GM19239 (cell line): ENCODE measurements at places on chromosomes 3 and 15.

DNA sequence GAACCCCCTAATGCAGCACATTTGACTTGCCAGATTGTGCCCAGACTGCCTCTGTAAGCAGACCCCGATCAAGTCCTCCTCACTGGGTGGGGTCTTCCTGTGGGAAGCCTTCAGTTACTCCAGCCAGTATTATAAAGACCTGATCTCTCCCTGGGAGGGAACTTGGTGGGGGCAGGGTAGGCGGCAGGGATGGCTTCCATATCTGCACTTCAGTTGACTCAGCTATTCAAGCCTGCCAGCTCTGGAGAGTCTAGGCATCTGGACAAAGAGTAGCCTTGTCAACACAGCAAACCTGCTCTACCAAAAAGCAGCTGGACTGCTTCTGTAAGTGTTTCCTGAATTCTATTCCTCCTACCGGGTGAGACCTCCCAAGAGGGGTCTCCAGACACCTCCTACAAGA lies 21.0 kb upstream of the SLC25A38 start:
- DNase-seq: no peak

DNA sequence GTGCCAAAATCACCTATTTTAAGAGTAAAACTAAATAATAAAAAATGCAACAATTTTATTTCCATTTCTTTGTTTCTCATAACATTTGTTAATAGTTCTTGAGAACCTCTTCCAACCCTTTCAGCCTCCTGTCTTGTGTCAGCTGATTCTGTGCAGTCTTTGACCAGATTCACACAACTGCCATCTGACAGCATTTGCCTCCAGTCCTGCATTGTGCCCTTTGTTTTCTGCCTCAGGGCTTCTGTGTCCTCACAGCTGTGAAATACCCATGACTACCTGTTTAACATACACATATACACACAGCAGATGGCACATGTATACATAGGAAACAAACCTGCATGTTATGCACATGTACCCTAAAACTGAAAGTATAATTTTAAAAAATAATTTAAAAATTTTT lies 13.2 kb upstream of the CNTN6 start:
- DNase-seq: no peak

GRCh38 chr3:72665701-72666446 lies 182.4 kb downstream of the SHQ1 start:
- peak; percentile 34 for DNase-seq

DNA sequence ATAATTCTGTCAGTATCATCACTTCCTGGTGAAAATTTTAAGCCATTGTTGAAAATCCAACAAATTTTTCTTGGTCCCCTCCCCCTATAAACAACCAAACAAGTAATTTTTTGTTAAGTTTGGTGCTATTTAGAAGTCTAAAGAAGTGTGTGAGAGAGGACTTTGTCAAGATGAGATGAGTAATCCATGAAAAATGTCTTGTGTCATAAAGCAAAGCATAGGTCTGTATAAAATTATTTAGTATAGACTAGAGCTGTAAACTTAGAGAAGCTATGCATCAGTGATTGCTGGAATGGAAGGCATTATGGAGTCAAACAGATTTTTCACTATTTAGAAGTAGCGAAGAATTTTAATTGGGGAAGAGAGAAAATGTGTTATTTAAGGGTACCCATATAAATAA lies 31.4 kb downstream of the MAPK6 start:
- DNase-seq: no peak

DNA sequence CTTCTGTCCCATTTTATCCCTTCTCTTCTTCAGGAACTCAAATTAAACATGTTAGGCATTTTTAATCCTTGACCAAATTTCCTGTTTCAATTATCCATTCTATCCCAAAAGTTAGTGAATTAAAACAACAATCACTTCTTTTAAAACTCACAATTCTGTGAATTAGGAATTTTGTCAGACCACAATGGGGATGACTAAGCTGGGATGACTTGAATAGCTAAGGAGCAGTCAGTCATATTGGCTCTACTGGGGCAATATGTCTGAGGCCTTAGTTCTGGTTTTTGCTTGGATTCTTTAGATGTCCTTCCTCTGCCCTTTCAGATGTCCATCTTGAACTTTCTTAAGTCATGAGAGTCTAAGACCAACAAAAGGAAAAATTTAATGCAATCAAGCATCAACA lies 178.2 kb upstream of the TGFBR2 start:
- no peak for DNase-seq

- no peak for DNase-seq
Observed at GRCh38 chr15:75153565-75154276, 48.0 kb upstream of the C15orf39 start.
